ENCODE measurements at places on chromosomes 13 and 19.
A peak's percentile ranks its signal among the peaks of the same experiment; 100 is the strongest.

DNA sequence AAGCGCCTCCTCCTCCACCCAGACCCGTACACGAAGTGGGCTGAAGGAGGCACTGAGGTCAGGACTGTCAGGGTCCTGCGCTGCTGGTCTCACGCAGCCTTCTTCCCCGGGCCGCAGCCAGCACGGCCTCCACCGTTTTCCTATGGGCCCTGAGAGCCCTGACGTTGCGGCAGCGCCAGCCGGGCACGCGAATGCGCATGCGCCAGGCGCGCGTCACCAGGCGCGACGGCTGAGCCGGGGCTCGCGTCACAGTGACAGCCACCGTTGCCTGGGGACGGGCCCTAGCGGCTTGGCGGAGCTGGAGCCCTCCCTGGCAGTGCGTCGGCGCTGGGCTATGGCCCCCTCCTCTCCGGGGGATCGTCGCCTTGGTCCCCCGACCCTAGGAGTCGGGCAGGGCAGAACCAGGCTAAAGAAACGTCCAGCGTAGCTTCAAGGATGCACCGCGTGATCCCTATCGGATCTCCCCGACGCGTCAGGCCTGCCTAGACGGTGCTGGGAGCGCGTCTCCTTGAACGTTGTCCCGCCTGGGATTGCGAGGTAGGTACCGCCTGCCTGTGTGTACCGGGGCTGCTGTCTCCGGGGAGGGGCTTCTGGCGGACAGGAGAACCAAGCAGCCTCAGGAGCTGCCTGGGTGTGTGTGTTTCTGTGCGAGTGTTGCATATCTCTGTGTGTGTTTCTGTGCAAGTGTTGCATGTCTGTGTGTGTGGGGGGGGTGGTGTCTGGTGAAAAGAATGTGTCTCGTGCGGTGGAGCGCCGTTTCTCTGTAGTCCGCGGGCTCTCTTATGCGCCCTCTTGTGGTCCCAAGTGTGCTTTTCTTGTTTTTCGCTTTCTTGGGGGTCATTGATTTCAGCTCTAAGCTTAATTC is 43.2 kb downstream of the ZNF571 start:
- no peak for DNase-seq

- peak; percentile 13 for DNase-seq
Measured at GRCh38 chr13:26468265-26468801, 89.2 kb upstream of the WASF3 start.

GRCh38 chr19:46737298-46737654 is 8.6 kb upstream of the FKRP start:
- no peak for DNase-seq

DNA sequence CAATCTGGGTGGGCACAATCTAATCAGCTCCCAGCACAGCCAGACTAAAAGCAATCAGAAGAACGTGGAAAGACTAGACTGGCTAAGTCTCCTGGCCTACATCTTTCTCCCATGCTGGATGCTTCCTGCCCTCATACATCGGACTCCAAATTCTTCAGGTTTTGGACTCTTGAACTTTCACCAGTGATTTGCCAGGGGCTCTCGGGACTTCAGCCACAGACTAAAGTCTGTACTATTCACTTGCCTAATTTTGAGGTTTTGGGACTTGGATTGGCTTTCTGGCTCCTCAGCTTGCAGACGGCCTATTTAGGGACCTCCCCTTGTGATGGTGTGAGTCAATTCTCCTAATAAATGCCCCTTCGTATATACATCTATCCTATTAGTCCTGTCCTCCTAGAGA is 66.6 kb upstream of the SOX21 start:
- no peak for DNase-seq

DNA sequence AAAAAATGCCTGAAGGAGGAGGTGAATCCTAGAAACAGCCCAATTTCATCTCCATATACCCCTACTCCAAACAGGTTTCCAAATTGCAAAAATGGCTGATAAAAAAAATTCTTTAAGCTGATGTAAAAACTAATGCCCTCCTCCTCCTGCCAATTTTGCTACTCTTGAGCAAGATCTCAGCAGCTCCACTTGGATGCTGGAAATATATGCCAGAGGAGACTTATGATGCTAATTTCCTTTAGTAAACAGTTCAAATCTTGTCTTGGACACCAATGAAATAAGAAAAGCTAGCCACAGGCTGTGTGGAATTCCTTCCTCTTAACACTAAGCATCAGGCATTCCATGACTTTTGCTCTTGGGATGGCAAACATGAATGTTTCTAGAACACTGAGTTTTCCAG is 67.5 kb downstream of the INSR start:
- DNase-seq = no peak
